Epithelial cell of proximal tubule (primary cell): ENCODE measurements at places on chromosomes 4 and X. TPM values are rescaled to one million over a fixed set of nuclear protein-coding genes. Genes with fewer than 3 reads are reported as not detected.
A peak's percentile ranks its signal among the peaks of the same experiment; 100 is the strongest.

Gene SLC10A4
- 0.36 TPM in 1 of 2 replicates, not detected in the other for total RNA-seq

DNA sequence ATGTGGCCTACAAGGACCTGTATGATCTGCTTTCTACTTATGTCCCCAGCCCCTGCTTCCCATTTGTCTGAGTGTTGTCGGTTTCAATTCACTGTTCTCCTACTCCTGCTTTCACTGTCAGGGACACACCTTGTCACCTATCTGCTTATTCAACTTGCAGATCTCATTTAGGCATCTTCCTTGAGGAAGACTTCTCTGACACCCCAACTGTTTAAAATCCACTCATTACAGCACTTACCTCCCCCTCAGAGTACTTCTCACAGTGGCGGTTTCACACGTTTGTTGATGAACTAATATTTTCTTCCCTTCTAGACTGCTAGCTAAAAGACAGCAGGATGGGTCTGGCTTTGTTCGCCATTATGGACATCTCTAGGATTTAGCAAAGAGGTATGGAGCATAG lies 279.9 kb upstream of the TET2 start:
- DNase-seq: no peak

DNA sequence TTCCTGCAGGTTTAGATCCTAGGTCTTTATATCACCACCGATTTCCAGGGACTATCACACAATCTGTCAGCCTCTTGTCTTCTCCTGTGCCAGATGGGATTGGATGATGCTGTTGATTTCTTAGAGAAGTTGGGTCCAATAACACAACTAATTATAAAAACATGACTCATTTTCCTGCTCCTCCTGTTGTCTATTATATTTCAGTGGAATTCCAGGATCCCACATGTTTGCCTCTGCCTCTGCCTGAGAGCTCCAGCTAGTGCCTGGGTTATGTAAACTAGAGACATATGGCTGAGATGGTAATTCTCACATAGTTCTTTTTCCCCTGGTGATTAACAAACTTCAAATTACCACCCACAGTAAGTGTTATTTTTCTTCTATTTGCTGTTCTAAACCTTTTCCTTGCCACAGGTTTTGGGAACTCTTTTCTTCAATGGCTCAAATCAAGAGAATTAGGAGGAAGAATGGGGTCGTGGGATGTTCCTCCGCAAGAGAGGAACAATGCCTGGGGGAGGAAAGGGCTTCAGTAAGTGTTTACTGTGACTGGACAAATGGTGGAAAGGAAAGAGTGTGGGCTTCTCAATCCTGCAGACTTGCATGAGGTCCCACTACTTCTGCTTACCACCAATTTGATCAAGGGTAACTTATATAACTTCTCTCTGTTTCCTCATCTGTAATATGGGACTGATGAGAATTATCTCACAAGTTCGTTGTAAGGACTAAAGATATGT lies 3.4 kb upstream of the HOPX start:
- DNase-seq: no peak

DNA sequence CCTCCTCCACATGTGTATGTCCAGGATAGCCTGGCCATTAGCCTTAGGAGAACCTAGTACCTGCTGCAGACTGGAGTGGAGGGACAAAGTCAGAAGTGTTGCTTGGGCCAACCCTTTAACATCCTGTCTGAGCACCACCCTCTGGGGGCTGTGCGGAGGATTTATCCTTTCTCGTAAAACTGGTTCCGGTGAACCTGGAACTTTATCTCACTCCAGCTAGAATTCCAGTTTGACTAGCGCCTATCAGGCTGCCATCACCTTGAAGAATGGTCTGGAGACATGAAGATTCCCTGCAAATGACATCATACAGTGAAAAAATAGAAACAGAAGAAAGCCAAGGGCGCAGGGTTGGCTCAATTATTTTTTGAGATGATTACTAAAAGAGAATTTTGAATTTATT lies 4.0 kb downstream of the TCEAL8 start:
- DNase-seq: no peak

GRCh38 chrX:9538544-9539045 lies 73.7 kb downstream of the TBL1X start:
- DNase-seq: no peak

Gene LANCL3
- 0.12 and 1.5 TPM in 2 replicates for total RNA-seq

GRCh38 chr4:2060611-2061185 lies 1.6 kb downstream of the NAT8L start:
- DNase-seq: no peak

DNA sequence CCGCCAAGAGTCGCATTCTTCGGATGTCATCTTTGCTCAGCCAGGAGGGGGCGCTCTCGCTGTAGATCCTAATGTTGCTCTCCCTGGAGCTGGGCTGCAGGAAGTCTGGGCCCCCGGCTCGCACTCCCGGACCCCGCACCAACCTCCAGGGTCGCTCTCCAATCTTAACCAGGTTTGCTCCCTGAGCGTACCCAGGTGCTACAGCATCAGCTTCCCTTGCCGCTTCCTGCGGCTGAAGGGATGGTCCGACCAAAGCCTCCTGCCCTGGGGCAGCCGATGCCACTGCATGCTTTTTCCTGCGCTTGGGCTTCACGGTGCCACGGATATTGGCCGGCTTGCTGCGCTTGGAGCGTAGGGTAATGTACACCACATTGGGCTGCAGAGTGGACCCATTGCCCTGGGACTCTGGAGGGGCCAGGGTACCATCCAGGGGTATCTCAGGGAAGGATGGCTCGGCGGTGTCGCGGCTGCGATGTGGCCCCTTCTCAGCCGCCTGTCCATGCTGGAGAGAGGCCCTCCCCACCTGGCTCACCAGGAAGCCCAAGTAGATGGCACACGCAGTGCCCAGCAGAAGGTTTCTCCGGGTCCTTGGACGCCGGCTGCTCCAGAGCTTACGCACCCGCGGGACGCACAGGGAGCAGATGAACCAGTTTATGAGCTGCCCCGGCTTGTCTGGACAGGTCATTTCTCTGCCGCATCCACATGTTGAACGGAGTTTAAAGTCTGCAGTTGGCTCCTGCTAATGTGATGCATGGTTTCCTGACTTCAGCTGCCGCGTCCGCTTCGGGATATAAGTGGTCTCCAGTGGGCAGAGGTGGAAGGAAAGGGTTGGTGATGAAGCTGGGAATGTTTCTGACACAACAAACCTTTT lies 1.9 kb downstream of the GASK1B start:
- DNase-seq: no peak

DNA sequence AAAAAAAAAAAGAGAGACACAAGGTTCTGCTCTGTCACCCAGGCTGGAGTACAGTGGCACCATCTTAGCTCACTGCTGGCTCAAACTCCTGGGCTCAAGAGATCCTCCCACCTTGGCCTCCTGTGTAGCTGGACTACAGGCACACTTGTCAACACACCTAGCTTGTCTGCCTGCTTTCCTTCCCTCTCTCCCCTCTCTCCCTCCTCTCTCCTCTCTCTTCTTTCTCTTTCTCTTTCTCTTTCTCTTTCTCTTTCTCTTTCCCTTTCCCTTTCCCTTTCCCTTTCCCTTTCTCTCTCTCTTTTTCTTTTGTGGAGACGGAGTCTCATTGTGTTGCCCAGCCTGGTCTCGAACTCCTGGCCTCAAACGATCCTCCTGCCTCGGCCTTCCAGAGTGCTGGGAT lies 132.1 kb downstream of the DIPK2B start:
- no peak for DNase-seq

DNA sequence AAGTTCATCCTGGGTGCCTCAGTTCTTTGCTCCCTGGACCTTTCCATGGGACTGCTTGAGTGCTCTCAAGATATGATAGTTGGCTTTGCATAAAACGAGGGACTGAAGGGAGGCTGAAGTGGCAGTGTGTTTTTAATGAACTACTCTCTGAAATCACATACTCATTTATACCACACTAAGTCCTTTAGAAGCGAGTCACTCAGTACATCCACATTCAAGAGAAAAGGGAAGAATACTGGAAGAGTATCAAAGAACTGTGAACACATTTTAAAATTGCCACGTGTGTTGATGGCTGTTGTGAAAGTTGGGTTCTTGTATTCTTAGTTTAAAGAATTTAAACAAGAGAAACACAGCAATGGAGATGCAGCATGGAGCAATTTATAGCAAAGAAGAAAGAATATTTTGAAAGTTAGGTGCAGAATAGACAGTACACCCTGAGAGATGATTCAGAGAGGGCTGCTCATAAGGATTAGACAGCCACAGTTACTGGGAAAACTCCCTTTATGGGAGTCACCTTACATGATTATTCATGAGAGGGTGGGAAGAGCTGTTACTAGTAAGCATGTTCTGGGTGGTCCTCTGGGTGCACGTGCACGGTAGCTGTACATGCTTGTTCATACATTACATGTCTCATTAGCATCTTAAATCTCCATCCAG lies 380.7 kb downstream of the ADGRL3 start:
- DNase-seq: no peak

Gene TIGD4
- total RNA-seq: 0.12 and 0.36 TPM in 2 replicates

Gene RAP1GDS1
- total RNA-seq: 32.4 and 44.5 TPM in 2 replicates

- peak; percentile 52 for DNase-seq
These were observed 46.1 kb downstream of the HTRA3 start for GRCh38 chr4:8315435-8316250.

DNA sequence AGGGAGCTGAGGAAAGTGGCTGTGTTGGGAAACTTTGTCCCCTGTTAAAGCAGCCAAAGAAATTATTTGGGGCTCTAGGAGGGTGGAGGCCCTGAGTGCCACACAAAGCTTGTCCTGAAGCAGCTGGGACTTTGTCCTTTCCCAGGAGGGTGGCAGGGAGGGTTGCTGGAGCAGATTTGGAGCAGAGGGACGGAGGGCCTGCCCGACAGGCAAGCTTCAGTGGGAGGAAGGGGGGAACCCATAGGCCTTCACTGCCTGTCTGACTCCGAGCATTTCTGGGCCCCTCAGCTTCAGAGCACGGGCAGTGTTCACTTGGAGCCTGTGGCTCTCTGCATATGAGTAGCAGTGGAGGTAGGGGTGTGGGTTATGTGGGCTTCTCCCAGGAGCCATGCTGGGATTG lies 7.2 kb upstream of the CNGA2 start:
- no peak for DNase-seq
